NCI-H1417 treated with DMSO at 0.1 percent for 48 hours (cell line): ENCODE measurements at places on chromosomes 7 and 10.

GRCh38 chr7:50863053-50863452 lies 80.4 kb upstream of the GRB10 start:
- DNase-seq: no peak

DNA sequence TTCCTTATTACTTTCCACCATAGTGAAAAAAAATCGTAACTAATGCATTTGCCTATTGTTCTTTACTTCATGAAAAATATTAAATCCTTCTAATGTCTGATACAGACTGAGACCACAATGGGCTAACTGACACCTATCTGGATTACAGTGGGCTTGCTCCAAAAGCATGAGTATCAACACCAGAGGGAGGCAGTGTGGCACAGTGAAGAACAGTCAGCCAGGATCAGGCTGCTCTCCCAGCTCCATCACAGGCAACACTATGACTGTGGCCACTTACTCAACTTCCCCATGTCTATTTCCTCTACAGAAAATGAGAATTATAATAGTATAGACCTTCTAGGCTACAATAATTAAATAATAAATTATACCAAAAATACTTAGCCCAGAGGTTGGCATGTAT lies 97.2 kb downstream of the SLC25A13 start:
- no peak for DNase-seq

GRCh38 chr7:139829775-139830117 lies 682 bp downstream of the TBXAS1 start:
- no peak for DNase-seq

DNA sequence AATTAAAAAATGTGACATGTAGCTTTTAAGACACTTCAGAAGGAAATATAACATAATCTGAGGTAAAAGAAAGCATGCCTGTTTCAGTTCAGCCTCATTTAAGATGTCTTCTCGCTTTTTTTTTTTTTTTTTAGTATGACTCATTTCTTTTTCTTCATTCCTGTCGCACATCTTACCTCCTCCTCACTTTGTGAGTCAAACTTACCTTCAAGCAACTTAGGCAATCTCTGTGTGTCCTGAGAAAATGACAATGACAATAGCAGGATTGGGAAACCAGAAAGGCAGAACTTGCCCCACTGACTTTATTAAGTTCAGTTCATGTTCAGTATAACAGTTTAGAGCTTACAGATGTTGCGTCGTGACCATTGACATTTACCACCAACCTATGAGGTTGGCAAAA lies 7.7 kb downstream of the PTN start:
- DNase-seq: no peak

- DNase-seq: no peak
These were observed 181.0 kb upstream of the RHOBTB1 start for GRCh38 chr10:61124756-61125530.

- peak; percentile 84 for DNase-seq
These were observed 4.4 kb upstream of the SEMA3C start for GRCh38 chr7:80923211-80923612.
